Stimulated activated CD8-positive, alpha-beta memory T cell treated with anti-CD3 and anti-CD28 coated beads, Interleukin-12 subunit alpha, Interleukin-12 subunit beta, amount 100 ng/mL, for 4 hours (primary cell): ENCODE measurements at places on chromosomes 7 and 10.

- no peak for DNase-seq
Observed at GRCh38 chr10:33423154-33423529, 88.7 kb upstream of the NRP1 start.

DNA sequence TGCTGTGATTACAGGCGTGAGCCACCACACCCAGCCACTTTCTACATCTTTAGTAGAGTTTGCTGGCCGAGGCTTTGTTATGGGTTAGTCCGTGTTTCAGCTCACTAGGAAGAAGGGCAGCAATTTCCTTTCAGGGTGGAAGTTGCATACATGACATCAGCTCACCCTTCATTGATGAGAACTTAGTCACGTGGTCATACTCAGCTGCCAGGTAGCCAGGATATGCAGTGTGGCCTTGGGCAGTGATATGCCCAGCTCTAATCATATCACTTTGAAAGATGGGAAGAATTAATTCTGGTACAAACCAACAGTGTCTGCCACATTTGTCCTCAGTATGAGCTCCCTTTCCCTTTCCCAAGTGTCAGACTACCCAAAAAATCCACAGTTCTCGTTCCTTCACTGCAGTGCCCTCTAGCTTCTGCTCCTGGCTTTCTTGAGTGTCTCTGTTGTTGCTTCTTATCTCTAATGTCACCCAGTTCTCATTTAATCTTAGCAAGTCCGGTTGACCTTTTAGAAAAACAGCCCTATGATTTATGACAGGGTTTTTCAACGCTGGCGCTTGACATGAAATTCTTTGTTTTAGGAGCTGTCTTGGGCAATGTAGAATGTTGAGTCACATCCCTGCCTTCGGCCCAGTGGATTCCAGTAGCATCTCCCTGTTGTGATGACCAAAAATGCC lies 108.7 kb upstream of the ITGB1 start:
- no peak for DNase-seq

- DNase-seq: no peak
Observed at GRCh38 chr10:91564508-91564907, 68.4 kb downstream of the PPP1R3C start.

- DNase-seq: no peak
Observed at GRCh38 chr7:65295409-65295808, 78.2 kb upstream of the ZNF92 start.

- no peak for DNase-seq
Observed at GRCh38 chr10:110966146-110966545, 46.7 kb downstream of the SHOC2 start.

DNA sequence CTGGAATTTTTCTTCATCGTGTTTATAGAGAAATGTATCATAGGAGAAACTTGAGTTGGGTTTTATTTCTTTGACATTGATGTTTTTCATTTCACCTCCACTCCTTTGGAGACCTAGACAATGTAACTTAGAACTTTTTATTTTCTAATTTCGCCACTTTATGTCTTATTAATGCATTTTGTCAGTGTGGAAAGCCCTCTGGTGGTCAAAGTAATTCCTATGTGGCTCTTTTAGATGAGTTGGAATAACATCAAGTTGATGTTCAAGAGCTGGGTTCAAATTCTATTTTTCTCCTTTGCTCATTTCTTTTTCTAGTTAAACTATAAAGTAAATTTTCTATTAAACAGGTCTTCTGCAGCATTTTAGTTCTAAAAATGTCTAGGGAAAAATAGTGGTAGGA lies 478.6 kb downstream of the LRMDA start:
- DNase-seq: no peak

DNA sequence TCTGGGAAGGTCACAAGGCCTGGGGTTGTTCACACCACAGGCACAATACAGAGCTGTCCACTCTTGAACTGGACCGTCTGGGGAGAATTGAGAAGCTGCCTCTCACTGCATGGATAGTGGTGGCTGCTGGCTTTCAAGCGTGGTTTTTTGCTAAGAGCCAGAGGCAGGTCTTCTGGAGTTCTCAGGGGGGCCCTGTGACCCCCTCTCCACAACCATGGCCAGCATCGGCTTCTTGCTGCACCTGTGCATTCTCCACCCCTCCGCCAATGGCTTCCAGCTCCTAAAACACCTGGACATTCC lies 140.3 kb downstream of the ADCY1 start:
- DNase-seq: no peak

GRCh38 chr10:78859769-78860168 lies 209.0 kb upstream of the ZMIZ1 start:
- no peak for DNase-seq

DNA sequence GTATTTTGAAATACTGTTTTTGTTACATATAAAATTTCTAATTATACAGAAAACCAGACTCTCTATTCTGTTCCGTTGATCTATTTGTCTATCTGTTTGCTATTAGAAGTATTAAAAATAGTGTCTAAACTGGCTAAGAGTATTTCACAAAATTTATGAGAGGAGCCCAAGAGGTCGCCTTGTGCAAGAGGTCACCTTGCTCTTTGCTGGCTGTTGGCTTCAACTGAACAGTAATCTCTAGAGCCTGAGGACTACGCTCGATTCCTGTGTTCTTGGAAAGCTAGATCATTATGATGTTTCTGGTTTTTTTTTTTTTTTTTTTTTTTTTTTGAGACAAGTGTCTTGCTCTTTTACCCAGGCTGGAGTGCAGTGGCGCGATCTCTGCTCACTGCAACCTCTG lies 428.6 kb downstream of the LRMDA start:
- DNase-seq: no peak

DNA sequence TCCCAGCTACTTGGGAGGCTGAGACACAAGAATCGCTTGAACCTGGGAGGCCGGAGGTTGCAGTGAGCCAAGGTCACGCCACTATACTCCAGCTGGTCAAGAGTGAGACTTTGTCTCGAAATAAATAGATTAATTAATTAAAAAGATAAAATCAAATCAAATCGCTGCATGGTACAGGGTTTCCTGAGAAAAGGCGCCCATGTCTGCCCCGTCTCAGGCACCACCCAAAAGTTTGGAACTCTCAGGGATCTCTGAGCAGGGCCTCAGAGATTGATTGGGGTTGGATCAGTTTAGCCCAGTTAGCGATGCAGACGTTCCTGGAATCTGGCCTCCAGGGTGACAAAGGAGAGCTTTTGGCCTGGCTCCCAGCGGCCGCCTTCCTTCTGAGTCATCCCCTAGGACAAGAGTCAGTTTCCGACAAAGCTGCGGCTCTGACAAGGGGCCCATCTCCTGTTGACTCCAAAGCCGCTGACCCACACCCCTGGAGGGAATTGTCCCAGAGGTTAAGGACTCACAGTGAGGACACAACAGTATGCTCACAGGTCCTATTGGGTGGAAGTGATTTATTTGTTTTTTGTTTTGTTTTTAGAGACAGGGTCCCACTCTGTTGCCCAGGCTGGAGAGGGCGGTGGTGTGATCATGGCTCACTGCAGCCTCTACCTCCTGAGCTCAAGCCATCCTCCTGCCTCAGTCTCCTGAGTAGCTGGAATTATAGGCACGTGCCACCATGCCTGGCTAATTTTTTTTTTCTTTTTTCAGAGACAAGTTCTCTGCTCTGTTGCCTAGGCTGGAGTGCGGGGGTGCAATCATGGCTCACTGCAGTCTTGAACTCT lies 6.8 kb downstream of the ORAI2 start:
- no peak for DNase-seq

GRCh38 chr7:107115762-107116540 lies 52.9 kb upstream of the HBP1 start:
- DNase-seq: no peak

DNA sequence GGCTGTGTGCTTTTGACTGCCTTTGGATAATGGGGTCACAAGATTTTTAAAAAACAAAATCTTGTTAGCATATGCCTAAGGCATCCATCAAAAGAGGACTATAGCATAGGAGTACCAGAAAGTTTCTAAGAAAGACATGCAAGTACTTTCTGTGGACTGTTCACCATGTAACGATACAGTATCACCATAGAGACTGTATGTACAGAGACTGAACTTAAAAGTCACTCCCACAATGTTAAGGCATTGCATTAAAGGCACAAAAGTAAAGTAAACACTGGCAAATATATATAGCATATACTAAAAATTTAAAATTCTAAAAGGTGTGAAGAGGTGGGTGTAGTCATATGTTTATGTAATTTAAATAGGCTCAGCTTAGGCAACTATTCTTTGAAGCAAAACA lies 190.9 kb downstream of the IMMP2L start:
- no peak for DNase-seq
